Mesothelial cell of epicardium (in vitro differentiated cells): ENCODE measurements at places on chromosomes 4 and X. TPM values are rescaled to one million over a fixed set of nuclear protein-coding genes. Genes with fewer than 3 reads are reported as not detected.

- H3K4me3 ChIP-seq = no peak overlapping the region
- no peak for DNase-seq
- H3K36me3 ChIP-seq = peaks cover 41% of the 10 kb centered on the region
- H3K4me1 ChIP-seq = peaks cover 5% of the 10 kb centered on the region
- H3K27me3 ChIP-seq = no peaks in the 10 kb centered on the region
Measured at GRCh38 chr4:88729146-88729760, 31.6 kb upstream of the NAP1L5 start.

- H3K36me3 ChIP-seq = no peaks in the 10 kb centered on the region
- no peak overlapping the region for H3K4me3 ChIP-seq
- no peak for DNase-seq
- H3K27ac ChIP-seq = no peak overlapping the region
- no peaks in the 10 kb centered on the region for H3K27me3 ChIP-seq
Measured at GRCh38 chrX:99413317-99413716, 996.8 kb downstream of the PCDH19 start.

DNA sequence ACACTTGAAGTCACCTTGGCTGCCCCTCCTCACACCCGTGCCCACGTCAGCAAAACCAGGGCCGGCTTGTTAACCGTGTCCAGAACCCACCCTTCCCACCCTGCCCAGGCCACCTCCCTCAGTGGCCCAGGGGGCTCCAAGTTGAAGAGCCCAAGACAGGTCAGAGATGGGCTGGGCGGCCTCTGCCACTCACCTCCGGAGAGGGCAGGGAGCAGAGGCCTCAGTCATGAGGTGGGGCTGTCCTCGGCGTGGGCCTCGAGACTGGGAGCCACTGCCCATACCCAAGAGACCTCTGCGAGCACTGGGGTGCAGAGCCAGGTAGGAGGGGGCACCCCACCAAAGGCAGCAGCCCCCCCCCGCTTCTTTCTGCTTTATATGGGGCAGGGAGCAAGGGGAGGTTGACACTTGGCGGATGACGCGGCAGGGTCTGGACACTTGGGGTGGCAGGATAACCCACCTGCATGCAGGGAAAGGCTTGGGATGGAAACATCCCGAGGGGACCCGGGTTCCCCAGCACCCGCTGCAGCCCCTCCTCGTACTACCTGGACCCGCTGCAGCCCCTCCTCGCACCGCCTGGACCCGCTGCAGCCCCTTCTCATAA, 38.0 kb upstream of the SPON2 start:
- H3K4me3 ChIP-seq = no peak overlapping the region
- peaks cover 2% of the 10 kb centered on the region for H3K36me3 ChIP-seq
- no peak overlapping the region for H3K27ac ChIP-seq

CXCL1 gene
- 0.47 to 0.77 TPM (median 0.74 TPM) in 3 replicates for total RNA-seq

GRCh38 chrX:150352581-150352980, 10.5 kb upstream of the MAMLD1 start:
- no peak for DNase-seq
- no peaks in the 10 kb centered on the region for H3K36me3 ChIP-seq
- no peak overlapping the region for H3K4me3 ChIP-seq
- peaks cover 11% of the 10 kb centered on the region for H3K4me1 ChIP-seq
